Cortex of kidney (tissue), 1 donor: ENCODE measurements at places on chromosomes 3 and 15.

GRCh38 chr3:75089841-75090240, 475.4 kb upstream of the CNTN3 start:
- no peak for DNase-seq

DNA sequence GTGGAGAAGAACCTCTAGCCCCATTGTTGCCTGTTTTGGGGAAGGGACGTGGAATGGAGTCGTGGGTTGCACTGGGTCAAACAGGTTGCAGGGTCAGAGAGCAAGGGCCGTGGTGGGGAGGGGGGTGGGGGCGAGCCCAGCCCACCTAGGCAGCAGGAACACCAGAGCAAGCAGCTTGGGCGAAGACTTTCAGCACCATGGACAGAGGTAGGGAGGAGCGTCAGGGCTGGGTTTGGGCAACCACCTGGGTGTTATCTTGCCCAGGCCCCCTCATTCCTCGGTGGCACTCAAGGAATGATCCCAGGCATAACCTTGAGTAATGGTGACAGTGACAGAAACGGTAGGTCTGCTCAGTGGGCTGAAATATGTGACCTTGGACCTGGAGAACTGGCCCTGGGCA, 45.9 kb upstream of the TMEM115 start:
- DNase-seq, result no peak

DNA sequence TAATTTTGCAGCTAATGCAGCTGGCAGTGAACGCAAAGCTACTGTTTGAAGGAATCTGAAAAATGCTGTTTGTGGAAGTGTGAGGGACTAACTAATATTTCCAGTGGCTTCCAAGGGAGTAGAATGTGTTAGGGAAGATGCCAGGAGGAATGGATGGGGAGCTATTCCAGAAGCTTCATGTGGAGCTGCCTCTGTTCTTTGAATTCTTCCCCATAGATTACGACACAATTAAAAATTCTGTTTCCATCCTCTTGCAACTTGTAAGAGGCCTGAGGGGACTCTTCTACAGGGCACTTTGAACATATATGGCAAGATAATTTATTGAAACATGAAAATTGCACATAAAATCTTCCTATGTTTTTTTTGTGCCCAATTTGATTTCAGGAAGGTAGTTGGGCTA, 74.3 kb upstream of the CTXND1 start:
- DNase-seq, result no peak

DNA sequence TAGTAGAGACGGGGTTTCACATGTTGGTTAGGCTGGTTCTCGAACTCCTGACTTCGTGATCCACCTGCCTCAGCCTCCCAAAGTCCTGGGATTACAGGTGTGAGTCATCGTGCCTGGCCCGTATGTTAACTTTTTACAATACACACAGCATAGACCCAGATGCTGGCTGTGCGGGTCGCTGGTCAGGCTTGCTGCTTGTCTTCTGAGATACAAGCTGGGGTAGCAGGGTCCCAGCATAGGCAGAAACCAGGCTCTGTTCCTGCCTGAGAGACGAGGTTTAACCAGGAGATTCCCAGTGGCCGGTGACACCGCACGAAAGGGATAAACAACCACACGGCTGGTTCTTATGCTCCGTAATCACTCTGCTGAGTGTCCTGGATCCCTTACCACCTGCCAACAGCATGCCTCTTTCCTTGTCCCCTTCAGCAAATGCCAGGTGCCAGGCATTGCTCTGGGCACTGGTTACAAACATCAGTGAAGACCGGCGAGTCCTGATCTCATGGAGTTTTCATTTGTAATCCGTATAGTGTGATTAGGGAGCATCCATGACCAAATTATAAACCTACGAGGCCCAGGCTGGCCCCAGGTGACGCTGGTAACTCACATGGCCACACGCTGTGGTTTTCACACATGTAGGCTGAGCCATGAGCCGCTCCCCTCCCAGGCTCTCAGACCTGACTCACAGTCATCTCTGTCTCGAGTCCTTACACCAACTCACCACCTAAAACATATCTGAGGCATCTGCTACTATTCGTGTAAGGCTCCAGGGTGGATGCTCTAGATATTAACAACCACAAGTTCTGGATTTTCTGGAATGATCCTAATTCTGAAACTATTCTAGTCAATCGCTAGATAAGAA, 125.7 kb downstream of the PDZRN3 start:
- no peak for DNase-seq

- no peak for DNase-seq
These were observed 20.9 kb downstream of the KBTBD8 start for GRCh38 chr3:67018789-67019526.

DNA sequence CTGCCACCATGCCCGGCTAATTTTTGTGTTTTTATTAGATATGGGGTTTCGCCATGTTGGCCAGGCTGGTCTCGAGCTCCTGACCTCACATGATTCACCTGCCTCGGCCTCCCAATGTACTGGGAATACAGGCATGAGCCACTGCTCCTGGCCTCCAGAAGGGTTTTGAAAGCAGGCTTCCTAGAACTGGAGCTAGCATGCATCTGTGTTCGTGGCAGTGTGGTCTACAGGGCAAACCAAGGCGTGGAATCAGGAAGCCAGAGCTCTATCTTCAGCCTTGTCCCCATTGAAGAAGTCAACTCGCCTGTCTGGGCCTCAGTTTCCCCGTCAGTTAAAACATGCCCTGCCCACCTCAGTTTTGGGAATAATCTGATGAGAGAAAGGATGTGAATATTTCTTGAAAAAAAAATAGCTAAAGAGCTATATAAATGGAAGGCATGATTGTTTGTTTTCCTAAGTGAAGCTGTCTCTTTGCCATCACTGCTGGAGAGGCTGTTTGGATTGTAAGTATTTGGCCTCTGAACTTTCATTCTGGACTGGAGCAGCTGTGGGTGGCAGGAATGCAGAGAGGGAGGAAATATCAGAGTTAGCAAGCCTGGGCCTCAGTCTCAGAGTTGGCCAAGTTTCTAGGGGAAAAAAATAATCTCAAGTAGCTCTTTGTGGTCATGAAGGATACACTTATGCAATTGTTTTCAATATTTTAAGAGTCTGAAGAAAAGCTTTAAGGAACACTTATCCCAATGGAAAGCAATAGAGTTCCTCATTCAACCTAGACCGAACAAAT, 36.5 kb upstream of the UACA start:
- no peak for DNase-seq

DNA sequence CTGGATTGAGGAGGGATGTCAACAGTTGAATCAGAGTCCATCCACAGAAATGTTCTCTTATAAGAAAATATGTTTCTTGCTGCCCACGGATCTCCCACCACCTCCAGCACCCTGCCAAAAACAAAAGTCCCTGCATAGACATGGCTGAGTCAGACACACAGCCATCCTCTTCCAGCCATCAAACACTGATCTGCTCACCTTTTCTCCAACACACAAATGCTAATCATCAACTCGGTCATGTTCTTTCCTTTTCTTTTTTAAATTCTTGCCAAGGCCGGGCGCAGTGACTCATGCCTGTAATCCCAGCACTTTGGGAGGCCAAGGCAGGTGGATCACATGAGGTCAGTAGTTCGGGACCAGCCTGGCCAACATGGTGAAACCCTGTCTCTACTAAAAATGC, 110.7 kb upstream of the IL12A start:
- DNase-seq, result no peak

DNA sequence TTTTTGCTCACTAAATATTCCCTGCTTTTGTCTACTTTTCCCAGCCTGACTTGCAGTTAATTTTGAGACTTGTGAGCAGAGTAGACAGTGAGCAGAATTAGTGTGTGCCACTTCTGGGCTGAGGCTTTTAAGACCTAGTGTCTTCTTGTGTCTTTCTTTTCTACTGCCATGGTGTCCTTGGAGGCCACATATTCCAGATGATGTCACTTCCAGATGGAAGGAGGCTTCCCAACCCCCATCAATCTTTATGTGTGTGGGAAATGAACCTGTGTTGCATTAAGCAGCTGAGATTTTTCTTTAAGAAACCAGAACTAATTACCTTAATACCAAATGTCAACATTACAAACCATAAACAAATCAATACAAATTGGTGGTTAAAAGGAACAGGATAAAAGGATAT, 774.7 kb upstream of the ROBO1 start:
- no peak for DNase-seq

DNA sequence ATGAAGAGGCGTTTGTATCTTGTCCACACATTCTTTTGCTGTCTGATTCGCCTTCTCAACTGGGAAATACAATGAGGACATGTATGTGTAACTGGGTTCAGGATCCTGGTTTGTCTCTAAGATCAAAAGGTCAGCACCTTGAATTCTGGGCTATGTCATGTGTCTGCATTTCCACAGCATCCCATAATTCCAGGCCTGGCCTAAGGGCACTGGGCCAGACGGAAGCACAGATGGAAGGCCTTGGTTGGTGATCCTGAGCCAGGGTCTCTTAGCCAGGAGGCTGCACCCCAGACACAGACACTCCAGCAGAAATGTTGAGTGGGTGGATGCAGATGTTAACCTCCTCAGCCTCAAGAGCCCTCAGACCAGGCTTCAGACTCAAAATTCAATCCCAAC, 23.7 kb upstream of the HERC1 start:
- DNase-seq, result no peak

DNA sequence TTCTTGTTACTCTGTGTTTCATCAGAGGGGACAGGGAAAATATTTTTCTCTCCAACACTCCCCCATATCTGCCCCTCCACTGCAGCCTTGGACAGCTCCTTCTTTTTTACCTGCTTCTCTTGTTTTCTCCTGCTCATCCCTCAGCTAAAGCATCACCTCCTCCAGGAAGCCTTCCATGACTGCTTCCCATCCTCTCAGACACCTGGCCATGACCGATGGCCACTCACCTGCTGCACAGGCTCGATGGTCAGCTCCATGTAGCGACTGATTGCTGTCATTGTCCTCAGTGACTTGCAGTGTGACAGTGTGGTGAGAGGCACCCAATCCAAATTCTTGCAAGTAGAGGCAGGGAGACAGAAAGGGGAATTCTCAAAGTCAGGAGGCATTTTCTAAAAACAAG, 22.5 kb downstream of the TMEM44 start:
- DNase-seq, result no peak

DNA sequence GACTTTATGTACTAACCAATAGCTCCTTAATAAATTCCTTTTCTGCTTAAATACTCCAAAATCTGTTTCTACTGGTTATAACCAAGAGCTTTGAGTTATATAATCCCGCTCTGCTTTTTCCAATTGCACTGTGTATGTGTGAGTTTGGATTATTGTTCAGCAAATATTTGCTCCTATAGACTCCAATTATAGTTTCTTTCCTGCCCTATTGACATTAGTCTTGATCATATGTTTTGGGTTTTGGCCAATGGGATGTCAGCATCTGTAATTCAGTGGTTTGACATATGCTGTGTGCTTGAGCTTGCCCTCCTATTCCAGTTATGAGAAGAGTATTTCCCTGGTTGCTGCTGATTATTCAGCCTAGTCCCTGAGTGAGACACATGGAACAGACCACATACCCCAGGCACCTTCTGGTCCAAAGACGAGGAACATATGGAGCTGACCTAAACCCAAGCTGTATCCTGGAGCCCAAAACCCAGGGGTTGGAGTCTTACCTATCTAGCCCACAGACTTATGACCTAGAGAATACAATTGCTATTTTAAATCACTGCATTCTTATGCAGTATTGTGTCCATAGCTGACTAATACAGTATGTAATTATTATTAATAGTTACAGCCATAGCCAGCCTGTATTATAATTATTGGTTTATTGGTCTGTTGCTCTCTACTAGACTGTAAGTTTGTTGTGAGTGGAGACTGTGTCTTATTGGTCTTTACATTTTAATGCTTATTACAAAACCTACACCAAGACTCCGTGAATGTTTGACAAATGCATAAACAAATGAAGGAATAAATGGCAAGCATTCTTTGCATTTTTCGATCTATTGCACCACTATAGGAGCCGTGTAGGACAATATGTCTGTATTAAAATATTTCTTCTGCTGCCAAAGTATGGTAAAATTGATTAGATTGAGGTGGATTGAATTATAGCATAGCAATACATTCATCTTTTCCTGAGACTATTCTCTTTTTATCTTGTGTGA, 11.7 kb upstream of the ZNF280D start:
- DNase-seq, result no peak

GRCh38 chr15:41847981-41848380, 9.3 kb downstream of the PLA2G4B start:
- DNase-seq, result no peak

DNA sequence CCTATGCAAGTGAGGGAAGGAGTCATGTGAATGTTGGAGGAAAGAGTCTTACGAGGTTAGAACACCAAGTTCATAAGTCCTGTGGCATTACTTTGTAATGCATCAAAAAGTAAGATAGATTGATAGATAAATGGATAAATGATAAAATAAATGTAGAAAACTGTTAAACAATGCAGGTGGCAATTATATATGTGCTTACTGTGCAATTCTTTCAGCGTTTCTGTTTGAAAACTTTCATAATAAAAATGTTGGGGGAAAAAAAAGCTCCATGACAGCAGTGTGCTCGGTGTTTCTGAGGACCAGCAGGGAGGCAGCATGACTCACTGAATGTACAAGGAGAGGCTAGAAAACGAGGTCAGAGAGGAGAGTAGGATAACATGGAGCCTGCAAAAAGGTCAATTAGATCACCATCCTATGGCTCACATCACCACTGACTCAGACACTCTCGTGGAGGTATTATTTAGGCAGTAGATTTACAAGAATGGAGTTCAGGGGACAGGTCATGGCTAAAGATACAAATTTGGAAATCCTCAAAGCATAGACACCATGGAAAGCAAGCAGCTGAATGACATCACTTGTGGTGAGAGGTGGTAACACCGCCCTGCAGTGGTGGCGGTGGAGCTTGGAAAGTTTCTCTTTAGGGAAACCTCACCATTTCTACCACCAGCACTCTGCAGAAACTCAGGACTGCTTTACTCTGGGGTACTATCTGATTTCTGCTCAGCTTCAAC, 219.8 kb downstream of the CTNNB1 start:
- no peak for DNase-seq

DNA sequence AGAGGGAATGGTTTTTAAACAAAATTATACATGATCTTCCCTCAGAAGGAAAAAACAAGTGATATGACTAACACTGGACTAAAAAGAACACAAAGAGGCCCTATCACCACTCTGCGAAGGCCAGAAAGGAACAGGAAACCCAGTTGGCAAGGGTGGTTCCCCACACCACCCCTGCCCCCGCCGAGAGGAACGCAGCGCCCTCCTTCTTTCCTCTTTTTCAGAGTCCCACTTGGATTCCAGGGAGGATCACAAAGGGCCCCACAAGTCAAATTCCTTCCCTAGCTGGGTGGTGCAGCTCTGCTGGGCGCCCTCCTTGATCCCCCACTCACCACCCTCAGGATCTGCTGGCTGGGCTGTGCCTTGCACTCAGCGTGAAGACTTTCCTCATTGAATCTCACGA, 29.8 kb downstream of the PLA1A start:
- no peak for DNase-seq

DNA sequence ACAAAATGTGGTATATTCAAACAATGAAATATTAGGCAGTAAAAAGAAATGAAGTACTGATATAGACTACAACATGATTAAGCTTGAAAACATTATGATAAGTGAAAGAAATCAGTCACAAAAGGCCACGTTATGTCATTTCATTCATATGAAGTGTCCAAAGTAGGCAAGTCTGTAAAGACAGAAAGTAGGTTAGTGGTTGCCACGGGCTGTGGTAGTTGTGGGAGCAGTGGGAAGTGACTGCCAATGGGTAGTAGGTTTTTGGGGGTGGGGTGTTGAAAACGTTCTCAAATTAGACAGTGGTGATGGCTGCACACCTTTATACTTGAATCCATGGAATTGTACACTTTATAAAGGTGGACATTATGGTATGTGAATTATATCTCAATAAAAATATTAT, 12.1 kb downstream of the GALNT15 start:
- no peak for DNase-seq
